ENCODE measurements at places on chromosomes 13 and 19.

DNA sequence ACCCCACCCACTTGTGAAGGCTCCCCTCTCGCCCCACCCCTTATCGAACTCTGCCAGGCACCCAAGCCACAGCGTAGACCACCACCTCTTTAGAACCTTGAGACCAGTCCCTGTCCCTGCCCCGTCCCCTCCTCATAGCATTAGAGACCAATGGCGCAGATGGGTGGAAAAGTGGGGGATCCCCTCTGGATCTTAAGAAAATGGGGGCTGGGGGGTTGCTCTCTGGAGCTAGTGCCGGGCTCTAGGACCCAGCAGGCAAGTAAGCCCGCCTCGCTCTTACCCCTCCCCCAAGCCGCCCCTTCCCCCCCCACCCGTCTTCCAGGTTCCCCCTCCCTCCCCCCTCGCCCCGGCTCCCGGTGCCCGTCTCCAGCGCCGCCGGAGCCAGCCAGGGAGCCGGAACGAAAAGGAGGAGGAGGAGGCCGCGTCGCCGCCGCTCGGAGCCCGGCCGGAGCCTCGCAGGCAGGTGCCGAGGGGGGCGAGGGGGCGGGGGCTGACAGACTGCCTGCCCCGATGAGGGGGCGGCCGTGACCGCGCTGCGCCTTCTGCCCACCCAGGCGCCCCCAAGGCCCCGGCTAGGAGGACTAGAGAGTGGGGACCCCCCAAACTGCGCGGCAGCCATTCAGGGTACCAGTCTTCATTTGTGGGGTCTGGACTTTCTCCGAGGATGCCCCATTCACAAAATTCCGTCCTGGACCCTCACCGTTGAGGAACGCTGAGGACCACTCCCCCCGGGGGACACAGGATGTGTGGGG, at the start of gene SPRED3:
Gene SPRED3, plus strand, starts transcription at position 349 of the 752 bp plus-strand sequence. CDS start 1,606 bp downstream, outside the sequence.
- no peak for DNase-seq

- DNase-seq: no peak
Observed at GRCh38 chr19:27733551-27734266, 1479.2 kb downstream of the UQCRFS1 start.

DNA sequence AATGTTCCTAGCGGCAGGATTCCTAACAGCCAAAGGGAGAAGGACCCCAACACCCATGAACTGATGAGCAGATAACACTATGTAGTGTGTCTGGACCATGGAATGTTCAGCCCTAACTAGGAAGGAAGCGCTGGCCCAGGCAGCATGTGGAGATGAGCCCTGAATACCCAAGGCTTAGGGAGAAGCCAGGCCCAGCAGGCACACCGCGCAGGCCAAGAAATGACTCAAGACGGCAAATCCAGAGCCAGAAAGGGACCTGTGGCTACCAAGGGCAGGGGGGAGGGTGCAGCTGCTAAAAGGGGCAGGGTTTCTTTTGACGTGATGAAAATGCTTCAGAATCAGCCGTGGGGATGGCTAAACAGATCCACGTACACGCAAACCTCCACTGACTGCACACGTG, 20.7 kb upstream of the TINCR start:
- no peak for DNase-seq

DNA sequence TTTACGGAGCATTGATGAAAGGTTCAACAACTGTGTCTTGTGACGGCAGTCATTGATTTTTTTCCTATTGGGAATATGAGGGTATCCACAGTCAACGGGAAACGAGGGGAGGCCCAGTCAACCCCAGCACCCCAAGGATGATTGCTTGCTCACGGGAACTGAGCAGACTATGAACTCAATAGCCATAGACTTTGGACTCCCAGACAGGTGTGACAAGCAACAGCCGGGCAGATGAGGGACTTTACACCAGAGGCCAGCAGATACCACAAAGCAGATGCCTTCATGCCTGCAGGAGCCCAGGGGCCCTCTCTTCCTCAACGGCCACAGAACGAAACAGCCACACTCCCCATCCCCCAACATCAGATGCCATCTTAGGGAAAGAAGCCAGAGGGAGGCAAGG, 80.3 kb upstream of the FLT1 start:
- DNase-seq: no peak

DNA sequence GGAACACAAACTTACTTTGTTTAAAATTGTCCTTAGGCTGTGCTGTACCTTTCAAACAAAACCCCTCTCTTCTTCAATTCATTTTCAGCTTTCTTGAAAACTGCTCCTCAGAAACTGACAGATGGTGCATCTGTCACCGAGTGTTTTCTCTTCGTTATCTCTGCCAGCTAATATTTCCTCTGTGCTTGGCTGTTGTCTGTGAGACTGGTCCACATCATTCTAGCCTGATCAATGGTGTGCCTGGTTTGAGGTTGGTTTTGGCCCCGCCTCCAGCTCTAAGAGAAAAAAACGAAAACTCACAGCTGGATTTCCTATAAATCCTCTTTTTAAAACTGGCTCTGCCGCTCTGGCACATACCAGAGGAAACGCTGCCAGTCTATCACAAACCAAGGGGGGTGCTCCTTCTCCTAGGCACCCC, 79.7 kb downstream of the STARD13 start:
- DNase-seq: no peak

- DNase-seq: no peak
Observed at GRCh38 chr13:50230662-50230978, 215.4 kb downstream of the KCNRG start.

Measured in activated naive CD4-positive, alpha-beta T cell treated with anti-CD3 and anti-CD28 coated beads, Interleukin-2, amount 50 U/mL, for 72 hours (primary cell).